ENCODE measurements at places on chromosomes 2 and 18.

DNA sequence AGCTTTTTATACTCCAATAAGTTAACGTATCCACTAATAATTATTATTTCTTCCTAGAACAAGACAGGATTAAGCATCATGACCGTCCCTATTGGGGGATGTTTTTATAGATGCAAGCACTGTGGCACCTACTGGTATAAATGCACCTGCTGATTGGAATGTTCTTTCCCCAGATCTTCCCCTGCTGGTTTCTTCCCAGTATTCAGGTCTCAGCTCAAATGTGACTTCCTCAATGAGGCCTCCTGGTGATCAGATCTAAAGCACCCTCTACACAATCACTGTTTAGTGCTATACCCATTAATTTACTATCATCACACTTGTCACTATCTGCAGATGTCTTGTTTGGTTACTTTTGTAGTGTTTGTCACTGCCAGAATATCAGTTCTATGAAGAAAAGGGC lies 3.9 kb upstream of the TYMS start:
- no peak for DNase-seq

GRCh38 chr2:6073191-6074088 lies 381.3 kb downstream of the SOX11 start:
- no peak for DNase-seq

GRCh38 chr2:235541016-235541415 lies 47.2 kb downstream of the AGAP1 start:
- no peak for DNase-seq

DNA sequence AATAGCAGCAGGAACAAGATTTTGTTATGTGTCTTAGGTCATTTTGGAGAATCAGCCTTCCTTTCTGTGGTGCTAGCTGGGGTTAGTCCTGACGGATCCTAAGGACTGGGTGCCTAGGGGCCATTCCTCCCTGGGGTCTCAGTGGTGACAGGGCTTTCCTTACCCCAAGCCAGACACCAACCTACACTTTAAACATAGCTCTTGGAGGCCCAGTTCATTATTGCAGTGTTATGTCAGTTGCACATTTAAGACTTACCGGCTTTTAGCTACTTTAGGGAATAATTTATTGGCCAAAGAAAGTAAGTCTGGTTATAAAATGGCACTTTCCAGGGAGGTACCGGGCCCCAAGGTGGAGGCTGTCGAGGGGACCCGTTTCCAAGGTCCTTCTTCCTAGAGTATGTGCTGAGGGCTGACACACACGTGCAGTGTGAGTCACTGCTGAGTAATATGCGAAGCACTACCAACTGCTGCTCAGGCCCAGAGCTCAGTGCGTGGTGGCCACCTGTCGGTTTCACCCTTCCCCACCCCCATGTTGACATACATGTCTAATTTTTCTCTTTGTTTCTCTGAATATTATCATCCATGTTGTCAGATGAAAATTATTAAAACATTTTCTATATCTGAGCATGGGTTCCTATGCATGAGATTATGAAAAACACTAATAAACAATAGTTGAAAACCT lies 37.0 kb upstream of the GRHL1 start:
- DNase-seq: no peak

DNA sequence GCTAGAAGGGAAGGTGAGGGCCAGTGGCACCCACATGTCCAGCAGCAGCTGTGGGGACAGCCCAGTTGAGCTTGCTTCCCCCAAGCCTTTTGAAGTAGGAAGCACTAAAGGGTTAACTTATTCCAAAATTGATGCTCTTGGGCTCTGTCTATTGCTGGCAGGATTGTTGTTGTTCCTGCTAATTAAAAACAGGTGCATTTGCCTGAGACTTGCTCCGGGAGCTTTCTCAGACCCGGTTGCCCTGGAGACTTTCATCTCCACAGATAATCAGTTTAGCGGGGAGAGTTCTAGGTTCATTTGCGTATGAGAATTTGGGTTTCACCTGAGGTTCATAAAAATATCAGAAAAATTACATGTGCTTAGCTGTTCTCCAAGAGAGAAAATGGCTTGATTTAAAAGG lies 277.3 kb downstream of the LRATD1 start:
- DNase-seq: no peak

- DNase-seq: no peak
Measured at GRCh38 chr2:26668856-26669750, 23.4 kb upstream of the KCNK3 start.

DNA sequence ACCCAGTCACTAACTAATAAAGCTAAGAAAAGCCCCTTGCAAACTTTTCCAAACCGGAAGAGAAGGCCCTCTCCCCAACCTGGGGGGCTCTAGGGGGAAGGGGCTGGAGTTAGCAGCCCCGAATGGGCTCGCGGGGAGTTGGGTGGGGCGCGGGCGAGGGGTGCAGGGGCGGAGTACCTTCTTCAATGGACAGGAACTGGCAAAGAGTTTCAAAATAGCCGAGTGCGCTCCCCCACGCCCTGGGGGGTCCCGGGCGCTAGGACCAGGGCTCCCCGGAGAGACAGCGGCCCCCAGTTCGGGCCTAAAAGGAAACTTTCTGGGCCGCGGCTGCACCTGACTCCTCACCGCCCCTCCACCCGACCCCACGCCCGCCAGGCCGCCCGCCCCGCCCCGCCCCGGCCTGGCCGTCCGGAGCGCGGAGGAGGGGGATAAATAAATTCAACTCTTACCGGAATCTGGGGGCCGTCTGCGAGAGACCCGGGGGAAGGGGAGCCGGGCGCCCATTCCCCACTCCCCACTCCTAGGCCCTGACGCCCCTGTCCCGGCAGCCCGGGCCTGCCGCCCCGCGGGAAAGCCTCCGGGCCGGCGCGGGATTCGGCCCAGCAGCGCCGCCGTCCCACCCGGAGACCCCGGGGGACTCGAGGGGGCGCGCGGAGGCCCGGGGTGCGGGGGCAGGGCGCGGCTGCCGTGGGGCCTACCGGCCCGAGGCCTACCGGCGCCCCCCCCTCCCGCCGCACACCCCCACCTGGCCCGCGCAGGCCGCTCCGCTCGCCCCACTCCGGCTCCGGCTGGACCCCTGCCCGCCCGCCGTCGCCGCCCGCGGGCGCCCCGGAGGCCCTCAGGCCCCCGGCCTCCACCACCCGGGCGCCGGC lies 868 bp downstream of the INO80D start:
- peak; percentile 65 for DNase-seq

- no peak for DNase-seq
Measured at GRCh38 chr2:98379311-98380202, 33.3 kb downstream of the CNGA3 start.

- DNase-seq: no peak
Measured at GRCh38 chr2:96353606-96354101, 18.1 kb downstream of the NCAPH start.

DNA sequence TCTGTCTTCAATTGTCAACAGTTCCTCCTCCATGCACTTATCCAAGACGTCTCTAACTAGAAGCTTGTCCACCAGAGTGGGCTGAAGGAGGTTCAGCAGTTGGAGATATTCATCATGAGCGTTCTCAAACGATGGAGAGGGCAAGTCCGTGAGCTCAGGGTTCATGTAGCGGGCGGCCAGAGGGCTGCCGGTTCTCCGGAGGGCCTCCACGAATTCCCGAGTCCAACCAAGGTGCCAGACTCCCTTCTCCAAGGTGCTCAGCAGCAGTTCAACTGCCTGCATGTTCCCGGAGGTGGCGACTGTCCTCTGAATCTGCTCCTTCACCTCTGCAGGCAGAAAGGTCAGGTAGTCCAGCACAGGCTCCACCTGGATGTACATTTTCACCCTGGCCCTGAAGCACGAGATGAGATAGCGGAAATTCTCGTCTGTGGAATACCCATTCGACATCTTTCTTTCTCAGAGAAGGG lies 590 bp downstream of the IFIH1 start:
- no peak for DNase-seq

- DNase-seq: no peak
Measured at GRCh38 chr2:169741-170140, 94.1 kb downstream of the SH3YL1 start.

DNA sequence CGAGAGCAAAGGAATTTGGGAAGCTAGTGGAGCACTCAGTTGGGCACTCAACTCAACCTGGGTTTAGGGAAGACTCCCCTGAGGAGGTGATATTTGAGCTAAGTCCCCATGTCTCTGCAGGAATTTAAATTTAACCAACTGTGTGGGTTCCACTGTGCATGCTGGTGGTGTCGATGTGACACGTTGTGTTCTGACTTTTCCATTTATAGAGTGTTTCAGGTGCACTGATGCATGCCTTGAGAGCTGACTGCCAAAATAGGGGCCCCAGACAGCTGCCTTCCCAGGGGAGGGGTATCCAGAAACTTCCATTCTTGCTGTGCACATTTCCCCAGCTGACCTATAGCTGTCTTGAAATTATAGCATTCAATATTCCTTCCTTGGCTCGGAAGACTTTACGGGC lies 63.7 kb upstream of the BCL2L11 start:
- DNase-seq: no peak

GRCh38 chr2:42421157-42421485 lies 60.1 kb upstream of the COX7A2L start:
- no peak for DNase-seq

GRCh38 chr2:2926858-2927175 lies 450.8 kb downstream of the EIPR1 start:
- no peak for DNase-seq

DNA sequence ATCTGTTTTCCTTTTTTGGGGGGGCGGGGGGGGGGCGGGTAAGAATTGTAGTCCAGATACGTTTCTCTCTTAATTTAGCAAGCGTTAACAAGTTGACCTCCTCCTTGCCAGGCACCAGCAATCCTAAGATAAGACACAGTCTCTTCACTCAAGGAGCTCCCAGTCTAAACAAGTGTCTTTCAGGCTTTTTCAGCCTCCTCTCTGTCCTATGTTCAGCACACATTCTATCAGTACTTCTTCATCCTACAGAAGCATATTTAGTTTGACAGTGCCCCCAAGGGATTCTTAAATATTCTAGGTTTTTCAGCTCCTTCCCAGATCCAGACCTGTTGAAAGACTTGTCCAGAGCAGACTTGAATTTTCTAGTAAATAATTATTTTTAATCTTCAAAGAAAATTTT lies 2.7 kb downstream of the PPP1CB start:
- no peak for DNase-seq

DNA sequence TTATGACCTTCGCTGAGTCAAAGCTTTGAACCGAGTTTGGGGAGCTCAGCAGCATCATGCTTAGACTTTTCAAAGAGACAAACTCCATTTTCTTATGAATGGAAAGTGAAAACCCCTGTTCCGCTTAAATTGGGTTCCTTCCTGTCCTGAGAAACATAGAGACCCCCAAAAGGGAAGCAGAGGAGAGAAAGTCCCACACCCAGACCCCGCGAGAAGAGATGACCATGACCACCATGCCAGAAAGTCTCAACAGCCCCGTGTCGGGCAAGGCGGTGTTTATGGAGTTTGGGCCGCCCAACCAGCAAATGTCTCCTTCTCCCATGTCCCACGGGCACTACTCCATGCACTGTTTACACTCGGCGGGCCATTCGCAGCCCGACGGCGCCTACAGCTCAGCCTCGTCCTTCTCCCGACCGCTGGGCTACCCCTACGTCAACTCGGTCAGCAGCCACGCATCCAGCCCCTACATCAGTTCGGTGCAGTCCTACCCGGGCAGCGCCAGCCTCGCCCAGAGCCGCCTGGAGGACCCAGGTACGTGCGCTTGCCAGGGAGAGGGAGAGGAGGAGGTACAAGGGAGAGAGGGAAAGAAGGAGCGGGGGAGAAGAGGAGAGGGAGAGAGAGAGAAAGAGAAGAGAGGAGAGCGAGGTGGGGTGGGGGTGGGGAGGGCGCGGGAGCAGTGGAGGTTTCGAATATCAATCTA lies at the start of gene DLX1:
DLX1 (plus strand) TSS at position 48 of the 700 bp plus-strand sequence; CDS start at position 219, 171 bp downstream.
- DNase-seq: no peak

DNA sequence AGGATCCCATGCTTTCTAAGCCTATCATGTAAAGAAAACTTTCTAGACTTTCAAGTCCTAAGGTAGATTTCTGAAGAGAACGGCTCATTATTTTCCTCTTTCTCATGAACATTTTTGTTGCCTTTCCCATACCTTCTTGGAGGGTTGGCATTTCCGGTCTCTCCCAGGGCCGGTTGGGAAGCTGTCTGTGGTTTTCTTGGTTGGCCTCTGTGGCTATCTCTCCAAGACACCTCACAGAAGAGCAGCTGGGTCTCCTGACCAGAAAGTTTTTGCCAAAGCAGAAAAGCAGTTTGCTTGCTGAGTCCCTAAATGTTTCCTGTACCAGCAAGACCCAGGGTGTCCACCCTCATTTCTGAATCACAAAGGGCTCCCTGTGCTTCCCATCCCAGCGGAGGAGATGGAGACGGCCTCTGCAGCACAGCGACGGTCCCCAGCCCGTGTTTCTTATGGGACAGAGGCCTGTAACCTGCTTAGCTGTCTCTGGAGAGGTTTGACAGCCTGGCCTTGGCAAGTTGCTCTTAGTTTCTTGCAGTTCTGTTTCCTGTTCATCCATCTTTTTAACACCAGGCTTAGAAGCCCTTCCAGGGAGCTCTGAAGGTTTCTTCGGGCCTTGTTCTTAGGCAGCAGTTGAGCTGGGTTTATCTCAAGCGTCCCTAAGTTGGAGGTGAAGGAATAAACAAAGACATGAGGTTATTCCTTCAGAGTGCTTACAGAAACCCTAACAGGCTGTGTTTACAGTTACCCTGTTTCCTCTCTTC lies 39.8 kb downstream of the GREB1 start:
- DNase-seq: no peak

DNA sequence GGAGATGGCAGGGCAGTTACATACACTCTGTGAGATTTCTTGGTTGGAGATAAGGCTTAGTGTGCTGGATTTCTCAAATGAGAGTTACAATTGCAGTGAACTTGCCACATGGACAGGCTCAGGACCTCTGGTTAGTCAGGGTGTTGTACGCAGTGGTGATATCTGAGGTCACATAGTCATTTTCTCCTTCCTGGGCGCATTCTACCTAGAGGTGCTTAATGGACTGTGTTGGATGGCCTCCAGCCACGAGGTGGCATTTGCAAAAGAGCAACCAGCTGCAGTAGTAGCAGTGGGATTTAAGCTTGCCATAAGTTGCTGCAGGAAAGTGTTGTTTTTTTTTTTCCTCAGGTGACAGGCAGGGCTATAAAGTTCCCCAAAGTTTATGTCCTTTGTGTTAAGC lies 173.8 kb upstream of the TMEM200C start:
- DNase-seq: no peak

DNA sequence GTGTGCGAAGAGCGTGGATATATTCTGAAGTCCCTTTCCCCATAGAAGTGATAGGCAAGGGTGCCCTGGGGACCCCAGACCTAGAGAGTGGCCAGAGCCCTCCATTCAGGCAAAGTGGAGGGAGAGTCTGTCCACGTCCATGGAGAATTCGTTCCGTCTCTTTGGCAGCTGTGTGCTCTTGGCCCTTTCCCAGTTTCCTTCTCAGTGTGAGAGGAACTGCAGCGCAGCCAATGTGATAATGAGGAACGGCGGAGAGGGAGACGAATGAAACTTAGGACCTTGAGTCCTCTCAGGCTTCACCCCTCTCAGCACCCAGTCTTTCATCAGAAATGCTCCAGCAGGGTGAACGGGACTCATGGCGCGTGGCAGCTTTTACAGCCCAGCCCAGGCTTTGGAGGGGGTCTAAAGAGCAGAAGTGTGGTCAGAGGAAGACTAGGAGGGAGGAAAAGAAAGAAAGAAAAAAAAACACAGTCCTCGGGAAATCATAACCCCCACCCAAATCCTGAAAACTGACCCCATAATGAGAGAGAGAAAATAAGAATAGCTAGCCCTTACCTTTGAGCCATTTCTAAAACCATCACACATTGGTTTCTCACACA lies 95.0 kb upstream of the RIOK3 start:
- DNase-seq: no peak

GRCh38 chr18:26941584-26941983 lies 76.1 kb upstream of the AQP4 start:
- no peak for DNase-seq

GRCh38 chr2:200225951-200226350 lies 80.5 kb upstream of the SPATS2L start:
- no peak for DNase-seq

GRCh38 chr2:33222309-33222708 lies 254.1 kb upstream of the RASGRP3 start:
- no peak for DNase-seq

- DNase-seq: no peak
Measured at GRCh38 chr2:11866358-11867335, 120.2 kb downstream of the LPIN1 start.
